ENCODE measurements at places on chromosomes 5 and 9.

GRCh38 chr9:128689293-128689774 is 312 bp downstream of the SET start:
- DNase-seq: peak; percentile 38

DNA sequence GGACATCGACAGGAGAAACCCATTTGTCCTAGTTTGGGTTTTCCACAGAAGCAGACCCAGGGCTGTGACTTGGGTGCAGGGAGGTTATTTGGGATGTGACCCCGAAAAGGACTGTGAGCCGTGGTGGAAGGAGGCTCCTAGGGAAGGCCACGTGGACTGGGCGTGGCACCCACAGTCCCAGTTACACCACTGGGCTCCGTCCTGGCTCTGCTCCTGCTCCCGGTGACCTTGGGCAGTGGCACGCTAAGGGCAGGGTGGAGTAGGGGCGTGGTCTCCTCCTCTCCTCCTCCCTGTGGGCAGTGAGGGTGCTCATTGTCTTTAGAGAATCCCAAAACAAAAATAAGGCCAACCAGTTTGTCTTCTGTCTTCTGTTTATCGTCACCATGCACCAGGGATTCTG is 190.1 kb downstream of the GADD45G start:
- no peak for DNase-seq

- no peak for DNase-seq
Observed at GRCh38 chr9:99244344-99245260, 22.5 kb downstream of the SEC61B start.

GRCh38 chr5:135100431-135100830 is 66.4 kb upstream of the PITX1 start:
- no peak for DNase-seq

- DNase-seq: peak; percentile 54
Observed at GRCh38 chr5:176629853-176630680, at the start of the genes EIF4E1B and SNCB. Gene EIF4E1B (plus strand): TSS chr5:176630675. CDS start chr5:176642788, 12,113 bp downstream. Gene SNCB (minus strand): TSS chr5:176630534. CDS start chr5:176629654, 880 bp downstream.
